ENCODE measurements at places on chromosomes 5 and 9.

GRCh38 chr5:111589316-111589715 lies 77.0 kb upstream of the STARD4 start:
- DNase-seq = no peak

GRCh38 chr9:83491995-83492394 lies 46.2 kb downstream of the FRMD3 start:
- peak; percentile 17 for DNase-seq

DNA sequence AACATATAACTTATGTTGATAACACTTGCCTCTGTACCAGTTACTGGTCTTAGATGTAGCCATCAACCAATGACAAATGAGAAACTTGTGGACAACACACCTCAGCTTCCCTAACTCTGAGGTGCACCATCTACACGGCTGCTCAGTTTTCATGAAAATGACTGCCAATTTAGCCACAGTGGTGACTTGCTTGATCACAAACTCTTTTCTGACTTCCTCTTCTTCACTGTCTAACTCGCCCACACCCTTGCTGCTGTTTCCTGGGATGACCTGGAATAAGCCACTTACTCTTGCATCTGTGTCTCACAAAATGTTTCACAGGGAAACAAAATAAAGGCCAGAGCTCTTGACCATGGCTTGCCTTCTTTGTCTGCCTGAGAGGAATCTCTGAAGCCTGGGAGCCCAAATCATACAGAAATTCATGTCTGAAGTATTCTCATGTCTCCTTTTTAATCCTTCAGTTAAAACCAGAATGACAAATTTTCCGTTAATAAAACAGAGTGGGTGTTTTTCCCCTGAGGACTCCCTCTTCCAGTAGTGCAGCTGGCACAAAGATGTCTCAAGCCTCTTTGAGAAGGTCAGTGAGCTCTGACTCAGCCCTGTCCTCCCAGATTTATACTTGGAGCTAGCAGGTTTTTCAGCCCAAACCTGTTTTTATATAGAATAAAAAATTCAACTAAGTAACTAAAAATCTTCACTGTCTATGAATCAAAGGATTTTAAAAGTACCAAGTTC lies 126.5 kb upstream of the PAM start:
- DNase-seq = no peak

DNA sequence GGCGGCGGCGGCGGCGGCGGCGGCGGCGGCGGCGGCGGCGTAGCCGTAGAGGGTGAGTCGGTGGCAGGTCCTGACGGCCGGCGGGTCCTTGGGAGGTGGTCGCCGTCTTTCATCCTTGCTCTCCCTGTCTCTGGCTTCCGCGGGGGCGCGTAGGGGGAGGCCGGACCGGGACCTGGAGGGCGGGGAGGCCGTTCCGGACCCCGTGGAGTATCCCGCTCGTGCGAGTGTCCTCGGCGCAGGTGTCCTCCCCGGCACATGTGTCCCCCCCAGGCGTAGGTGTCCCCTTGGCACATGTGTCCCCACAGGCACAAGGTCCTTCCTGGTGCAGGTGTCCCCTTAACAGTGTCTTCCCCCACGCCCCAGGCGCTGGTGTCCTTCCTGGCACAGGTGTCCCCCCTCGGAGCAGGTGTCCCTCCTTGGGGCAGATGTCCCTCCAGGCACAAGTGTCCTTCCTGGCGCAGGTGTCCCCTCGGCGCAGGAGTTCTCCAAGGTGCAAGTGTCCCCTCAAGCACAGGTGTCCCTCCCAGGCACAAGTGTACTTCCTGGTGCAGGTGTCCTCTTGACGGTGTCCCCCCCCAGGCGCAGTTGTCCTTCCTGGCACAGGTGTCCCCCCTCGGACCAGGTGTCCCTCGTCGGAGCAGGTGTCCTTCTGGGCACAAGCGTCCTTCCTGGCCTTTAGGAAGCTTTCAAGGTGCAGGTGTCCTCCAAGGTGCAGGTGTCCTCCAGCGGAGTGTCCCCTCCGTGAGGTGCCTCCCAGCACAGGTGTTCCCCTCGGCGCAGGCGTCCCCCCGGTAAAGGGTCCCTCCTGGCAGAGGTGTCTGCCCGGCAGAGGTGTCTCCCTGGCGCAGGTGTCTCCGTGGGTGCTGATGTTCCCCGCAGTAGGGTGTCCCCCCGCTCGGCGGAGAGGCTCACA lies 519 bp downstream of the EXOC3 start:
- no peak for DNase-seq

DNA sequence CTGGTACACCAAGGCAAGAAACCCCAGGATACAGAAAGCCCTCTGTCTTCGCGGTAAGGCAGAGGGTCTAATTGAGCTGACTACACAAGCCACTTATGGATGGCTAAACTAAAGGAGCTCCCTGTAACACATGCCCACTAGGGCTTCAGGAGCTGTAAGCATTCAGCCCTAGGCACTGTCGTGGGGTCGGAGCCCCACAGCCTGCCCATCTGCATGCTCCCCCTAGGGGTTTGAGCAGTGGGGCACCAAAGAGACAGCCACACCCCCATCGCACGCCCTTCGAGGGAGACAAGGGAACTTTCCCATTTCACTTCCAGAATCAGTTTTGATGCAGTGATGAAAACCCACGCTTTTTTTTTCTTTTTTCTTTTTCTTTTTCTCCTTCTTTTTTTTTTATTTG lies 11.0 kb upstream of the MTMR12 start:
- DNase-seq = no peak

DNA sequence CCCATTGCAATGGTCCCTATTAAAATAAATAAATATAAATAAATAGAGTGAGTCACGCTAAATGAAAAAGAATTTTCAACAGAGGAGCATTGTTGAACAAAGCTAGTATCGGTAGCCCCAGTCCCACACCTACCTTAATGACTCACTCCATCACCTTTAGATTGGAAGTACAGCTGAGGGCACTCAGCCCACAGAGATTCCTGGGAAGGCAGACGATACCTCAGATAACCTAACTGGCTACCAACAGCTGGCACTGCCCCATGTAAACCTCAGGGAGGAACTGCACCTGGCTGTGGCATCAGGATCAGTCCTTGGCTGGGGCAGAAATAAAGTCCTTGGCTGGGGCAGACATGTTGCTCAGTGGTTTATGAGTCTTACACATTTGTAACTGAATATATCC lies 49.3 kb downstream of the SPRY4 start:
- no peak for DNase-seq

GRCh38 chr5:482021-482420 lies 39.0 kb downstream of the EXOC3 start:
- no peak for DNase-seq

- no peak for DNase-seq
Observed at GRCh38 chr5:76081811-76082771, 1.1 kb upstream of the SV2C start.

DNA sequence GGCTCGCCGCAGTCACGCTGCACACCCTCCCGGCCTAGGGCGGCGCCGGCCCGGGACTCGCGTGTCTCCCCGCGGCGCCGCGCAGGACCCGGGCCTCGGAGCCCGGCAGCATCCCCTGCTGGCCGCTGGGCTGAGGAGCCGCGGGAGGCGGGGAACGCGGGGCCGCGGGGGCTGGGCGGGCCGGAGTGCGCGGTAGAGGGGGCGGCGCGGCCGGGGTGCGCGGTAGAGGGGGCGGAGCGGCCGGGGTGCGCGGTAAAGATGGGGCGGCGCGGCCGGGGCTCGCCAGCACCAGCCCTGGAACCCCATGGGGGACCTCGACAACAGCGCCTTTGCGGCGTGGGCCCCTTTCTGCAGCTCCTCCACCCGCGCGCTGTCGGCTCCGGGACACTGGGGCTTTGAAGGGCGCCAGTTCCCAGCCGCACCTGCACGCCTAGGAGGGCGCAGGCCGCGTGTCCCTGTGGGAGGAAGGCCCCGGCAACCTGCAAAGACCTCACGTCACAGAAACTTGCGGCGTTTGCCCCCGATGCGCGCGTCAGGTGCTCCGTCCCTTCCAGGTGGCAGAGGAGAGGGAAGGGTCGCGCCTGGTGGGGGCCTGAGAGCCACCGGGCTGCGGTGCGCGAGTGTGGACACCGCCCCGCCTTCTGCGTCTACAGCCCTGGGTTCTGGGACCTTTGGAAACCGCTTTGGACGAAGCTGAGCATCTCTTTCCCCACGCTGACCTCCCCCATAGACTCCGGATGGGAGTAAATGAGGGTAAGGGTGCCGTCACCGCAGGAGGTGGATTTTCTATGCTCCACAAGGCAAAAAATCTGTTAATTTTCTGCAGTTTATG lies 49.6 kb downstream of the NSUN2 start:
- DNase-seq = peak; percentile 62

DNA sequence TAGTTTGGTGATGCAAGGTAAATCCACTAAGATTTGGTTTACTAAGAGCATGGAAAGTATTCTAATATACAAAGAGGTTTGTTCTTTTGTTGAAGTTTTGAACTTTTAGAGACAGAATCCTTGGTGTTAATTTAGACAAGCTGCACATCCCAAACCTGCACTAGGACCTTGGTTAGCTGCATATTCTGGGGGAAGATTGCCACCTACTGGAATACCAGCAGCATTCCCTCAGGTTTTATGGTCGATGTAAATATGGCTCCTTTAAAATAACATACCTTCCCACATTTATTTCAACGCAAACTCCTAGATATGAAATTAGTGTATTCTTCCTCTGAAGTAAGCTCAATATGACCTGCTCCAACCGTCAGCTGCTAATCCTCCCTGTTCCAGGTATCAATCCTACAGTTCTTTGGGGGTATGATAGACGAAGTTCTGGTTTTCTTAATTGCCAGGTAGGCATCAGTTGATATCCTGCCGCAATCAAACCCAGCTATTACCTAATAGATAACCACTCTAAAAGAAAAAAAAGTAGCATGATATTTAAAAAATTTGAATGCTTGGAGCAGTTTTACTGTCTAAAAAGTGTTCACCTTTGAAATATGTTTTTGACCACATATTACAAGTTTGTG lies 624.1 kb downstream of the ISL1 start:
- DNase-seq = peak; percentile 12

- no peak for DNase-seq
Observed at GRCh38 chr9:130331061-130331460, 65.5 kb downstream of the HMCN2 start.

DNA sequence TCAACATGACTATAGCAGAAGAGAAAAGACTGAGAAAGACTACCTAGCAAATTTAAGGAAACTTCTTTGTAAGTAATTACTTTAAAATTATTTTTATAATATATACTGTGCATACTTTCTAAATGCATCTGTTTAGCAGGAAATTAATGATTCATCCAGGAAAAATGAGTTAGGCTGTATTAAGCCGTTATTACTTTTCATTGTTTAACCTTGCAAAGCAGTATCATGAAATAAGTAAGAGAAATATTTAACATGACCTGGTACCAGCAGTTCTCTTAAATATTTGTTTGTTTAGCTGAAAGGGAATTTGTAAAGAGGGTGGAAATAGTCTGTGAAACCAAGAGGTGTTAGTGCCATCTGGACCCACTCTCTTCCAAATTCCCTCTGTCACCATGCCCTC lies 175.0 kb downstream of the GNAQ start:
- no peak for DNase-seq

GRCh38 chr9:77883846-77884771 lies 147.5 kb downstream of the GNAQ start:
- peak; percentile 26 for DNase-seq

DNA sequence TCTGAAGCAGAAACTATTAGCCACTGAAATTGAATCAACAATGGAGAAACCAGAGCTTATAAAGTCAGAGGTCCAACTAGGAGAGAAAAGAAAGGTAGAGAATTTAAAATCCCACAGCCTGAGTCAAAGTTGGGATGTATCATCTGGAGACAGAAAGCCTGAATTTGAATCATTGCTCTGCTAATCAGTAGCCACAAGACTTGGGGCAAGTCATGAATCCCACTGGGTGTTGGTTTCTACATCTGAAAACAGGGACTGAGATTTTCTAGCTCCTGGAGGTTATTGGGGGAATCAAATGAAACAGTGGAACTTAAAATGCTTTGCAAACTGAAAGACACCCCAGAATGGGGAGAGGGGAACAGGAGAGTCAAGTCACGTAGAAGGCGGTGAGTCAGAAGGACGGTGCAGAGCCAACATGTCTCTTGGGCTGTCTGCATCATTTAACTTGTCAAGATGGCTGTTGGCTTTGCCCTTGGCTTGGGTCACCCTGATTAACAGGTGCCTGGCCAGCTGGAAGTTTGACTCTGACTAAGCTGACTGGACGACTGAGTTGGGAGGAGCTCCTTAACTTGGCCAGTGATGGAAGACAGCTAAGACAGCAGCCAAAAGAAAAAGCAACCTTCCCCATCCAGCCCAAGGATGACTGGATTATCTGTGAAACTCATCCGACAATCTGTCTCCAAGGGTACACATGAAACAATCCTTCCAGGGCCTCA lies 60.6 kb upstream of the ADRA1B start:
- DNase-seq = no peak

GRCh38 chr9:111443454-111443853 lies 40.7 kb downstream of the ECPAS start:
- DNase-seq = no peak

- no peak for DNase-seq
Observed at GRCh38 chr9:123318961-123319421, 37.0 kb upstream of the CRB2 start.

DNA sequence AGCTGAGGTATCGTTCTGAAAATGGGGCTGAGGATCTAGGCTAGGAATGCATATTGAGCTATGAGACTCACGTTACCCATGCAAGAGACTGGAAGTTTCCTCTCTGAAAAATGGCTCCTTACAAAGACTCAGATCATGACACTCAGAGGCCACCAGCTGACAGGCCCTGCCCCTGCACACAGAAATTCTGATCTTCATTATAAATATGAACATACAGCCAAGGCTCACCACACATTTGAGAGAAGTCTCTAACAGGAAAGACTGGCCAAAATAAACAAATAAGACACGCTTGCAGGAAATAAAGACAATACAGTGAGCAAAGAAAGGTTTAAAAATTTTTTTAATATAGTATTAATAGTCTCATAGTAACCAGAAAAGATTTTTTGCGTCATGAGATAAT lies 365.9 kb downstream of the NFIB start:
- DNase-seq = no peak

DNA sequence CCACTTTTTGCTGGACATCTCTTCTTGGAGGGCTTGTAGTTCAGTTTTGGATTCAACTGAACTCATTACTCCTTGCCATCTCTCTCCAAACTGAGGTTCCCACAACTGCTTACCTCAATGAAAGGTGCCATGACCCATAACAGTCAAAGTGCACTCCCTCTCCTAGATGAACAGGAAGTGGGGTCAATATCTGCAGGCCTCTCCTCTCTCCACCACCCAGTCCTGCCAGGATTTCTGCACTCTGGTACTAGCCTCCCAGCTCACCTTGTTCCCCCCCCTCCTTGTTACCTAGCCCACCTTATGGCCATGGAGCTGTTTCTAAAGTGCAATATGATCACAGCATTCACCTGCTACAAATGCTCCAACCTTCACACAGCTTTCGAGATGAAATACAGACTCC lies 5.9 kb downstream of the LHFPL2 start:
- no peak for DNase-seq

DNA sequence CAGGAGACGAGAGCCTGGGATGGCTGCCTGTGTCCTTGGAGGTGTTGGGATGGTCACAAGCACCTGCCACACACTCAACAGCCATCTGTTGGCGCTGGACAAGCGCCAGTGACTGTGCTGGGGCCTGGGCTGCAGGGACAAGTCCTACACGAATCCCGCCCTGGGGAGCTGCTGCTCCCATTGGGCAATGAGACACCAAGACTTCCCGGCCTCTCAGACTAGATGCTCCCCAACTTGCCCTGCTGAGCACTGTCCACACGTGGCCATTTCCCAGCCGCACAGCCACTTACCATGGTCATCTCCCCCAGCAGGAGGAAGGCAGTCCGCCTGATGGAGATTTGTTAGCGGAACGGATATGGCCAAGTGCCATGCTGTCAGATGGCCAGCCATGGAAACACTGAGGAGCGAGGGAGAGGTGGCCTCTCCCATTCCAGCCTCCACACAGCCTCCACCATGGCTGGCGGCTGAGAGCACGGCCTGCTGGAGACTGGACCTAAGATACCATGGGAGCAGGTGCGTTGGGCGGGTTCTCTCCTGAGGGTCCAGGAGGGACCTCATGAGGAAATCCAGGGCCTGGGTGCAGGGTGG lies 43.9 kb downstream of the PRRT1B start:
- DNase-seq = no peak

All from WERI-Rb-1 (cell line).